ENCODE measurements at places on chromosomes 3 and 15.

DNA sequence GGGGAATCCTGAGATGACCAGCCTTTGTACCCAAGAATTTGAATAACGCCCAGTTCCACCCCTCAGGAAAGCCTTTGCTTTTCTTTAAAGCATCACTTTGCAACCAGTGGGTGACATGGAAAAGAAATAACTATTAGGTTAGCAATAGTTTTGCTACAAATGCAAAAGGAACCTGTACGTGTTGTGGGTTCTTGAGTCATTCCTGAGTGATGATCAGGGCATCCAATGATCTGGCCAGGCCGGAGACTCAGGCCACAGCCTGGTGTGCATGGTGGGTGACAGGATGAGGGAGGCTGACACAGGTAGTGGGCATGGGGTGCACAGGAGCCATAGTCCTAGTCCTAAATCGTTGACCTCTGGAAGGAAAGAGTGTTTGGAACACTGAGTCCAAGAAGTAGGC, 321.4 kb upstream of the IL12A start:
- DNase-seq: no peak

GRCh38 chr15:53453253-53454105, 306.0 kb downstream of the WDR72 start:
- DNase-seq: no peak

GRCh38 chr3:194009892-194010533, 125.9 kb upstream of the HES1 start:
- no peak for DNase-seq

DNA sequence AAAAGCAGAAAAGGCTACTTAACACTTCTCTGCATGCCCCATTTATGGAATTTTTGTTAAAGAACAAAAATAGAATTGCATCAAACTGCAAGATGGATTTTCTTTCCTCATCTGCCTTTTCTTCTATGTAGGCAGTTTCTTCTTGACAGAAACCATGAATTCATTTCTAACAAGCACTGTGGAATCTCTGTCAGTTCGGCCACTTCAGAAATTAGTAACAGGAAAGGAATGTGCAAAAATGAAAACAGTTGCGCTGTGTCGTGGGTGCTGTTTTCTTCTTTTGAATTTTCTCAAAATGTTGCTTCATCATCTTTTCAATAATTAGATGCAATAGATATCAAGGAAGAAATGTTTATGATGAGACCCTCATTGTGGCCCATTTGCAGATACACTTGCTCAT, 151.6 kb downstream of the FOXB1 start:
- DNase-seq: no peak

DNA sequence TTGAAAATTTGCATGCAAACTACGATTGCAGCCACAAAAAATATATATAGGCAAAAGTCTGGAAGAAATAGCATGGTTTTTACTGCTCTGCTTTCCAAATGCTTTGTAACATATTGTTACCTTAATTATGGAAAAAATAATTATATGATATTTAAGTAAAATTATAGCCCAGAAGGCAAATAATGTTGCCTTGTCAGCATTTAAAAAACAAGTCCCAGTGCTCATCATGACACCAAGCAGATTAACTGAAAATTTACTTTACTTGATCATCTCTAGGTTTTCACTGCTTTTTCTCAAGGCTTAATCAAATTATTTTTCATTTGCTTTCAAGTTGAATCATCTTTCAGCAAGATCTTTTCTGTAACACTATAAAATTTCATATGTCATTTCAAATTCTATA, 262.9 kb downstream of the ZMAT3 start:
- DNase-seq: no peak

GRCh38 chr15:67560320-67560719, 17.8 kb downstream of the MAP2K5 start:
- DNase-seq: no peak

DNA sequence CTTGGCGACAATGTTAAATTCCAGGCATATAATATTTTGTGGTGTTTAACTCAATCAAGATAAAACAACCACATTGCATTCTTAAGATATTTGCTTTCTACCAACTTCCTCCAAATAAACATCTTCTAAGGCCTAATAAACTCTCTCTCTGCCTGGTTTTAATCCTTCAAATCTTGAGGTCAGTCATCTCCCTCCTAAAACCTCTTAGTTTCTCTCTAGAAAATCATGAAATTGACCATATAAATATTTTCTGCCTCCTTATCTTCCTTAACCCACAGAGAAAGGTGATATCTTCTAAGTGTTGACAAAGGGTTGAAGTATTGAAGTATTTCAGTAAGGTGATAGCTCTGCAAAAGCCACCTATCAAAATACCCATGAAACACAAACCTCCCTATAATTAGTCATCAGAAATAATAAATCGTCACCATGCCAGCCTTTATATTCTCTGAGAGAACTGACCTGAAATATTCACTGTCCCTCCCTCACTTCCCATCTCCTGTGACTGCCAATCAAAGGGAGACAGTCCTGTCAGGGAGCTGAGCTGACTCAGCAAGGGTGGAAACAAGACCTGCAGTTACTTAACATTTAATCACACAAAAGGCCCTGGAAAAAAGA, 1261.1 kb downstream of the ROBO1 start:
- no peak for DNase-seq

- DNase-seq: no peak
Observed at GRCh38 chr3:62493109-62493801, 119.9 kb upstream of the FEZF2 start.

DNA sequence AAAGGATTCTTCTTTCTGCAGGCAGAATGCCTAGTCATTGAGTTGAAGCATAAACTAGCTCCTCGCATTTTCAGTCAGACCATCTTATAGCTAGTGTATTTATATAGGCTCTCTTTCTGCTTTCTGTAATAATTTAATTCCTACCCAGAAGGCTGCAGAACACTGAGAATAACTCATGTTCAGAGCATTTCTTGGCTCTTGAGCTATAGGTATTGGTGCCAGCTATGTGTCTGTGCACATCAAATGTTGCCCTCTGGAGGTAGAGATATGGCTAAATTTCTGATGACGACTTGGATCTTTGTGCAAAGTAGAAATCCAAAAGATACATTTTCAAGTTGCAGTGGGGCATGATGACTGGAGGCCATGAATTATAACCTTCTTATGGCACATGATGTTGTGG, 336.2 kb upstream of the TPM1 start:
- no peak for DNase-seq

DNA sequence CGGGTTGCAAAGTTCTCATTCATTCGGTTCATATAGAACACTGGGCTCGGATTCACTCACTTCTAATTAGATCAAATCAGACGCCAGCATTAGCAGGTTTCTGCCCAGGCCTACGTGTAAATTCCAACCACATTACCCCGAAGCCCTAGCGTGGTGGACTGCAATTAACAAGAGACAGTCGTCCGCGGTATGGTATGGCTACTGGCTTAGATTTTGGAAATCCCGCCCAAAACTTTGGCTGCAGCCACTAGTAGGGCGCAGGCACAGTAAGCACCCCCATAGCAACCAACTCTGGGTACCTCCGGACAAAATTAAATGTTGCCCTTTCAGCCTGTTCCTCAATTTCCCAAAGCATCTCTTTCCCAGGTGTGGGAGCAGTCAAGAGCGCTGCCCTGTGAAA, 771 bp downstream of the RARRES1 start:
- no peak for DNase-seq

DNA sequence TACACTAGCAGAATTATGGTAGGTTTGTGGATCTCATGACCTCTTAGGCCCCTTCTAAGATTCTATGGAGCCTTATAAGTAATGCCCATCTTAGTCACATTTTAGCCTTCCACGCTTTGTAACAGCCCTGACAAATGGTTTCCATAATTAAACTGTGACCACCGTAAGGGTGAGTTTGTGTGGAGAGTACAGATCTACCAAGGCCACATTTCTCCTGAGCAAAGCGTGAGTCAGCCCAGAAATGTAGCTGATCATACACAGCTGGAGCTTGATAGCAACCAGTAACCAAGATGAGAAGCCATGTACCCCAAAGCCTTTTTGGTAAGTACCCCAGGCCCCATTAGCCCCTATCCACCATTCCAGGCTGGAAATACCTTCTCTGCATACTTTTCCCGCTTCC, 31.7 kb downstream of the CHAC1 start:
- DNase-seq: no peak

GRCh38 chr15:44038755-44039191, 156.3 kb downstream of the FRMD5 start:
- DNase-seq: no peak

DNA sequence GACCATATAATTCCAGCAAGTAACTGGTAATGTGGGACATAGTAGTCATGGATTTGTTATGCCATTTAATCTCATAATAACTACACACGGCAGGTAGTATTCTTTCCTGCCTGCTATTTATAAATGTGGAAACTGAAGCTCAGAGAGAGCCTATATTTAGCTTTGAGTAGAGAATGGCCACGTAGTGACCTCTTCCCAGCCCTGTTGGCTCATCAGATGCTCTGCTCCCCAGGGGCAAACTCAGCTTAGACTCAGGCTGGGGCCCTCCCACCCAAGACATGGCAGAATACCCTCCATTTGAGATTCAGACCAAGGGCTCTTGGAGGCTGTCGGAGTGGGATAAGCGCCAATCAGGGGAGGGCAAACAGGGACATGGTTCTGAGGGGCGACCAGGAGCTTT, 17.3 kb upstream of the HDAC11 start:
- no peak for DNase-seq

DNA sequence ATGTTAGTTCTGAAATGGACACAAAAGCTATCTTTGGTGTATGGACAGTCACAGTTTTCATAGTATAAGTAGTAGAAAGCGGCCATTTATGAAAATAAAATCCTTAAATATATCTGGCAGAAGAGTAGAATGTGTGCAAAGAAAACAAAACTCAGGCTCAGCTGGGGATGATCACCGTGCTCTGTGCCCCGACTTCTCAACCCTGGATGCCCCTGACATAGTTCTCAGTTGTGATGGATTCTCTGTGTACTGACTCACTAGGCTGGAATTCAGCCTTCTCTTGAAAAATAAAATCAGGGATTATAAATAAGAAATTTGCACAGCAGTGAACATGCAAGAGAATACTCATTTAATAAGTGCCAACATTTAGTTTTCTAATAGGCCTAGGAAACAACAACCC, 925.1 kb upstream of the NR2F2 start:
- no peak for DNase-seq

DNA sequence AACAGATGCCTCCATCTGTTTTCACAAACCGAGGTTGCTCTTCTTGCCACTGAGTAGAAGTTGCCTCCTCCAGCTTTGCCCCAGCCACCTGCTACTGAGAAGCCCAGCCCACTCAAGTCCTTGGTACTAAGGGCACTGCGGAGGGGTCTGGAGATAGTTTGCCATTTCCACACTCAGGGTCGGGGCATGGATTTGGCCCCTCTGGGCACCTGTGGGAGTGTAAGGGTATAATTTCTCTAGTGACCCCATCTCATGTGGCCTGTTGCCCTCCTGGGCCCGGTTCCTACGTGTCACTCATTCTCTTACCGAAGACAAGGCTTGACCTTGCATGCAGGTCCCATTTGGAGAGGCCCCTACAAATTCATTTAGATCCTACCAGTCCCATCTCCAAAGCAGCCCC, 79.0 kb downstream of the THSD4 start:
- DNase-seq: no peak

DNA sequence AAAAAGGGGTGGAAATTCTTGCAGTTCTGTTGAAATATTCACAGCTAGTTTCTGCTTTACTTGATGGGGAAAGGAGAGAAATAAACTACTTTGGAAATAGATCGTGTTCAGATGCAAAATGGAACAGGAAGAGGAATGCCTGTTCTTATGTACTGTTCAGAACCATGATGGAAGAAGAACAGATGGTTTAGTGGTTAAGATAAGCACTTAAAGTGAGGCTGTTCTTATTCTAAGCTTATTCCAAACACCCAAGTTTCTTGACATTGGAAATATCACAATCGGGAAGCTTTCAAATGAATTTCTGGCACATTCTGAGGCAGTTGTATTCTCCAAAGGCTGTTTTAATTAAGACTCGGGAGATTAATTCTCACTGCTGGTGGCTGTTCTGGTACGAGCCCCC, 228.5 kb downstream of the LSAMP start:
- DNase-seq: no peak

GRCh38 chr3:40477666-40478065, 744 bp downstream of the ZNF619 start:
- DNase-seq: no peak
